Anterior cingulate cortex (tissue), 58 donors: ENCODE measurements at places on chromosomes 4 and X.

DNA sequence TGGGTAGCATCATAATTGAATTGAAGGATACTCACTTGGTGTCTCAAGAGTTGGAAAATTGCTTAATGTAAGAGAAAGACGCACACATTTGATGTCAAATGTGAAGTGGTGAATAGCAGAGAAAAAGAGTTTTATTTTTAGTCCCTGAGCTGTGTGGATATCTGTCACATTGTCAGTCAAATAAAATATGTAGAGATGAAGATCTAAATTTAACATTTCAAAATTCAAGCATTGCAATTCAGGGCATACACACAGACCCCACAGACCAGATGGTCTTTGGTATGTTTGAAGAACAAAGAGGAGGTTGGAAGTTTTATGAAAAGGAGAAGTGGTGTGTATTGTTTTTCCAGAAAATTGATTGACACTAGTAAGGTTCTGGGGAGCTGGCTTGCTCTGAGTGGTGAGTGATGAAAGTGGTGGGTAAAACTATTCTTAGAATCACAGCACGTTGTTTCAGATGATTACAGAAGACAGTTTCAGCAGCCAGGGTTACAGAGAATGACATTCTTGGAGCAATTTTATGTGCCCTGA lies 44.9 kb upstream of the BBS12 start:
- no peak for DNase-seq

GRCh38 chrX:133923113-133923512 lies 62.3 kb downstream of the GPC3 start:
- DNase-seq, result no peak

DNA sequence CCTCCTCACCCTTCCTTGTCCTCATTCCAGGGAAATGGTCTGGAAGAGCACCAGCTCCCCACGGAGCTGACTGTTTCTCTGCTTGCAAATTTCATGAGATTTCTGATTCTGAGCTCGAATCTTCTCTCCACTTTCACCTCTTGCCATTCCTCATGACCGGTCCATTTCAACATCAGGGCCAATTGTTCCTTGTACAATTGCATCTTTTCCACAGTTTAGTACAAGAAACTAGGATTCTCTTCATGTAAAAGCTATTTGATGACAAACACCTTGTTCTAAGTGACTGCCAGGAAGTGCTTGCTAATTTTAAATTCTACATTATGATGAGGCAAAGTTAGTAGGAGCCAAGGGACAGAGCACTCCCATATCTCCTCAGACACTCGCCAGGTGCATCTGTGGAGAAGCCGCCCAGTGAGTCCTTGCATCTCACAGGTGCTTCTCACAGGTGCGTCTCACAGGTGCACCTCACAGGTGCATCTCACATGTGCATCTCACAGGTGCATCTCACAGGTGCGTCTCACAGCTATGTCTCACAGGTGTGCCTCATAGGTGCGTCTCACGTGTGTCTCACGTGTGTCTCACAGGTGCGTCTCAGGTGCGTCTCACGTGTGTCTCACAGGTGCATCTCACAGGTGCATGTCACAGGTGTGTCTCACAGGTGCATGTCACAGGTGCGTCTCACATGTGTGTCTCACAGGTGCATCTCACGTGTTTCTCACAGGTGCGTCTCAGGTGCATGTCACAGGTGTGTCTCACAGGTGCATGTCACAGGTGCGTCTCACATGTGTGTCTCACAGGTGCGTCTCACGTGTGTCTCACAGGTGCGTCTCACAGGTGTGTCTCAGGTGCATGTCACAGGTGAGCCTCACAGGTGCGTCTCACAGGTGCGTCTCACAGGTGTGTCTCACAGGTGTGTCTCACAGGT lies 3.0 kb upstream of the PDE6B start:
- no peak for DNase-seq

- no peak for DNase-seq
These were observed 769.0 kb downstream of the STIM2 start for GRCh38 chr4:27629532-27630225.

GRCh38 chr4:47747211-47747610 lies 90.7 kb downstream of the CORIN start:
- no peak for DNase-seq

- no peak for DNase-seq
These were observed 552.7 kb upstream of the SLIT2 start for GRCh38 chr4:19698961-19699360.

GRCh38 chrX:54208531-54208930 lies 25.5 kb upstream of the FAM120C start:
- no peak for DNase-seq

GRCh38 chr4:13866881-13867280 lies 239.4 kb upstream of the BOD1L1 start:
- DNase-seq, result no peak

DNA sequence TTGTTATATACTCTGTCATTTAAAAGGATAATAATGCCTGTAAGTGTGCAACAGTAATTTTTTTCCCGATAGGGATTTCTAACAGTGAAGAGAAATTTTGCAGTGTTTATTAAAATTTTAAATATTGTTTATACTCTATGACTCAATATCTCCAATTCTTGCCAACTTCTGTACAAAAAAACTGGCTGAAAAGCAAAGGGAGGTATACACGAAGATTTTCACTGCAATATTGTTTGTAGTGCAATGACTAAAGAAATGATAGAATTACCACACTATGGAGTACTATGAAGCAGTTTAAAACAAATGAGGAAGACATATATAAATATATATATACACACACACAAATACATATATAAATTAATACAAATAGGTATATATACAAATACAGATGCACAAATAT lies 187.9 kb upstream of the IL15 start:
- DNase-seq, result no peak

DNA sequence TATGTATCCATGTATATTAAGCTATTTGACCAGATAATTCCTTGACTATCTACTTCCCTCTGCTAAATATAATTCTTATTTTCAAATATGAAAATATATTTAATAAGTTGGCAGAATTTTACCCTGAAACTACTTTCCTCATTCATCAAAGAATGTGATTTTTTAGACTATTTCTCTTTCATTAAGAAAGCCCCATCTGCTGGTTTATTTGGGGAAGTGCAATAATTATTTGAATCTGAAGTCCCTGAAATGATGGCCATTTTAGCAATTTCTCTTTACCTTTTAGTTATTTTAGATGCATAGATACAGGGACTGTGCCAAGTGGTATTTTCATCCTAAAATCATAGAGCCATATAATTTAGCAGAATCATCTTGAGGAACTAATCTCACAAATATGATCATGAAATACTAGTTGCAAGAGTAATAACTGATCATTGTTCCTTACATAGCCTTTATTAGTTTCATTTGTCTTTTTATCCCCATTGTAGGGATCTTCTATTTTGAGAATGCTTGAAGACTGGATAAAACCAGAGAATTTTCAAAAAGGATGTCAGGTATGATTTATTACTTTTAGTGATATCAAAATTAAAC lies 39.0 kb downstream of the ENPEP start:
- DNase-seq, result no peak

DNA sequence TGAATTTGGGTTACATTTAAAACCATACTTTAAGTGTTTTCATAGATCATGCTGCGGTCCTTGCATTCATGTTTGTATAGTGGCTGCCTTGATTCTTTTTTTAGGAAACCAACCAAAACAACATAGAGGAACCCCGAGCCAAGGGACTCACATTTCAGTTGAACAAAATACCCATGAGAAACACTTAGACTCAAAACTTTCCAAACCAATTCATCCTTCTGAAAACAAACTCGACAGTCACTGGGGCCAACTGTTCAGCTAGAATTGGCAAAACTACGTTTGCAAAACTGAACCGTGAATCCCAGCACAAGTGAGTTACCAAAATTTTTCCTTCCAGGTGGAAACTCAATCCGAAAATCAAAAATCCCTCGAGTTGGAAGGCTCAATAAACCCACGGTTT lies 1.4 kb downstream of the ADGRA3 start:
- no peak for DNase-seq

- DNase-seq, result no peak
These were observed 111.1 kb downstream of the RNF150 start for GRCh38 chr4:141022111-141022695.

- no peak for DNase-seq
These were observed 230.7 kb downstream of the GPC3 start for GRCh38 chrX:133754657-133755056.

- DNase-seq, result no peak
These were observed 46.2 kb downstream of the GUCY1B1 start for GRCh38 chr4:155805016-155805415.

DNA sequence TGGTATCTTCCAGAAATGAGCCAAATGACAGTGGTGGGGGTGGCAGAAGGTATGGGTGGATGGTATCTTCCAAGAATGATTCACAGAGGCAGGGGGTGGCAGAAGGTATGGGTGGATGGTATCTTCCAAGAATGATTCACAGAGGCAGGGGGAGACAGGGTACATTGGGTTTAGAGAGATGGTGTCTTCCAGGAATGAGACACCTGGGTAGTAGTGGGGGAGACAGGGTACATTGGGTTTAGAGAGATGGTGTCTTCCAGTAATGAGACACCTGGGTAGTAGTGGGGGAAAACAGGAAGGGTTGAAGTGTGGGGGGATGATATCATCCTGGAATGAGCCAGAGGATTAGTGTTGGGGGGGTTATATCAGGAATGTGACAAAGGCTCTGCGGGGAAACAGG lies 62.0 kb downstream of the MAOA start:
- DNase-seq, result no peak

DNA sequence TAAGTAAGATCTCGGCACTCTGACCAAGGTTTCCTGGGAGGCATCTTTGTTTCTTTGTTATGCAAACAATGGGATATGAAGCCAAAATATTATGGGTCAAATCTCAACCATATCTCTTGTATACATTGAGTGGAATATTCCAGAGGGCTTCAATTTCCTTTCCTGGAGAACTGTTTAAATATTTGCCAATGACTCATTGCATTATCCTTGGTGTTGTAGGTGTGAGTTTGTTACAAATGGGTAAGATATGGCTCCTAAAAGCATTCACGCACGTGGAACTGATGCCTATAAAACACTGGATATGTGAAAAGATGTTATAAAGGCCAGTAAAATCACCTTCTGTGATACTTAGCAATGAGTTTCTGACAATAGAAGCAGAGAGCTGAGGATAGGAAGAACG lies 150.5 kb upstream of the WDR1 start:
- no peak for DNase-seq

- no peak for DNase-seq
These were observed 1.0 kb downstream of the LAMP2 start for GRCh38 chrX:120468071-120468470.

DNA sequence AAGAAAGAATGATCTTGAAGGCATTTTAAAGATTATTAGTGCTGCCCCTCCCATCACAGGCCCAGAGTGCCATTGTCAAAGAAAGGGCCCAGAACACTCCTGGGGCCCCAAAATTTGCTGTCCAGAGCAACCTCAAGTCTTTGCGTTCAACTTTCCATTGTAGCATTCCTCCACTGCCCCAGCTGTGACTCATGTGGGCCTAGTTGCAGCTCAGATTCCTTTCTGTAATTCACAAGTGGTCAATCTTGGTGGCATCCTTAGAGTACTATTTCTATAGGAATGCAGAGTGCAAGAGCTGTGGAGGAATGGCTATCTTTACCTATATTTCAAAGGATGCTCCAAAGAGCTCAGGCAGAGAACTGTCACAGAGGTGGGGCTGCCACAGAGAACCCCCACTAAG lies 1500.8 kb upstream of the IGFBP7 start:
- no peak for DNase-seq

GRCh38 chr4:19772581-19772980 lies 479.1 kb upstream of the SLIT2 start:
- DNase-seq, result no peak

DNA sequence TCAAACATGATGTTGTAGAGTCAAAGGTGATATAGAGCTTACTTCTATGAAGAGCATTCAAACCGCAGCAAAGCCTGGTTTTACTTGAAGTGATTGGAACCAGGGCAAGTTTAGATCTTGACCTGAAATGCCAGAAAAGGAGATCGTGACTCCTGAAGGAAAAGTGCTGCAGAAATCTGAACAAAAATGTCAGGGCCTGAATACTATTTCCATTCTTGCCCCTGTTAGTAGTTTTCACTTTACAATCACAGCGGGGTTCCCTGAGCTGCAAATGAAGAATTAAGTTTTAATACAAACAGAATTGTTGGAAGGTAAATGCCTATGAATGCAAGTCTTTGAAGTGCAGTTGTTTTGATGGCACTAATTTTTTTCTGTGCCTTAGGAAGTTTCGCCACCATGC lies 4.1 kb downstream of the SLIT2 start:
- no peak for DNase-seq

GRCh38 chr4:53307210-53307609 lies 58.7 kb downstream of the SCFD2 start:
- no peak for DNase-seq

GRCh38 chrX:55220119-55220794 lies at the start of gene PAGE5:
PAGE5 (plus strand) TSS chrX:55220346; CDS start chrX:55221383, 1,037 bp downstream.
- DNase-seq, result no peak

GRCh38 chr4:6492861-6493657 lies 20.6 kb upstream of the PPP2R2C start:
- no peak for DNase-seq

- no peak for DNase-seq
These were observed 83.2 kb downstream of the FUNDC1 start for GRCh38 chrX:44459501-44459900.

GRCh38 chr4:102341201-102341600 lies 4.1 kb downstream of the SLC39A8 start:
- DNase-seq, result no peak

DNA sequence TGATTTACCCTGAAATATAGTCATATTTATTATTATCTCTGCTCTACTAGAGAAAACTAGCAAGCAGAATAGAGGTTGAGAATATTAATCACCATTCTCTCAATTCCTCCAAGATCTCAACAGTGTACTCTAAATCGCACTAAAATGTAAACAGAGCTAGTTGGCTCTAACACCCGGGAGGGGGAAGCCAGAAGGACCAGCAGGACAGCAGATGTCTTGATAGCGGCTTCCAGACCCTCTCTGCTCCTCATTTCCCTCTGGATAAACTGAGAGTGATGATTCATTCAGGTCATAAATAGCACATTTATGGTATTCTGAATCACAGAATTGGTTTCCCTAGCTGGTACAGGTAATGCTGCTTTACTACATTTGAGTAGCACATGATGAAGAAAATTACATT lies 82.5 kb downstream of the TBC1D9 start:
- DNase-seq, result no peak

DNA sequence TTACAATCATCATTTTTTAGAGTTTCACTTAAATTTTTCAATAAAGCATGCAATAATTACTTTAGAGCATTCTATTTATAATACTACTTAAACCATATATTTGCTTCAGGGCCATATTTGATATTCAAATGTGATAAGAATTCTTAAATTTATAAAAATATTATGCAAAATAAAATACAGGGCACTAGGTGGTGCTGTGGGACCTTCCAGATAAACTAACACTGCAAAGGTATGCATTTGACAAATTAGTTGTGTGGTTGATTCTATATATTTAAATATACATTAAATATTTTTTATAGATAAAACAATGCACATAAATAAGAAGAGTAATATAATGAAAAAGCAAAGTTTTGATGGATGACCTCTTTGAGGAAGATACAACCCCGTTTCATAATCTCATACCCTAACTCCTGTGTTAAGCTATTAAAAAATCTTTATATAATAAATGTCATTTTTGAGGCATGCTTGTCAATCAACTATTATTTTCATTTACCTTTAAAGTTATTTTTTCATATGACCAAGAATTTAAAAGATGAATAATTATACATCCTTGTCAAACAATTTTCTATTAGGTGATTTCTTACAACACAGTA lies 128.4 kb downstream of the REELD1 start:
- DNase-seq, result no peak
